ENCODE measurements at places on chromosomes 3 and 15.

DNA sequence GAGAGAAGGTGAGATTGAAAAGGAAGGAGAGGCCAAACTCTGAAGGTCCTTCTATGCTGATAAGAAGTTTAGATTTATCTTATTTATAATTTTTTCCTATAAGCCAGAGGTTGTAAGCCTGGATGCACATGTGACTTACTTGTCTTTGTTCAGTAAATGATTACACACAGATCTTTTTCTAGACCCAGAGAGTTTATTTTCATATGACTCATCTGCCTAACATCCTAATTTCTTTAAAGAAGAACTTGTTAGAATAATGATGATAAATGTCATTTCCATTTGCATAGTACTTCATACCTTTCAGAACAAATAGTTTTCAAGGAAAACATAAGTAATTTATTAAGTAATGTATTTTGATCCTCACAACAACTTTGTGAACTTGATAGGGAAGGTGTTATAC, 434.8 kb upstream of the DPH6 start:
- no peak for DNase-seq

GRCh38 chr15:65827065-65827464, 35.0 kb upstream of the DENND4A start:
- DNase-seq = no peak

- DNase-seq = no peak
Measured at GRCh38 chr15:92947071-92947730, 47.1 kb downstream of the CHD2 start.

DNA sequence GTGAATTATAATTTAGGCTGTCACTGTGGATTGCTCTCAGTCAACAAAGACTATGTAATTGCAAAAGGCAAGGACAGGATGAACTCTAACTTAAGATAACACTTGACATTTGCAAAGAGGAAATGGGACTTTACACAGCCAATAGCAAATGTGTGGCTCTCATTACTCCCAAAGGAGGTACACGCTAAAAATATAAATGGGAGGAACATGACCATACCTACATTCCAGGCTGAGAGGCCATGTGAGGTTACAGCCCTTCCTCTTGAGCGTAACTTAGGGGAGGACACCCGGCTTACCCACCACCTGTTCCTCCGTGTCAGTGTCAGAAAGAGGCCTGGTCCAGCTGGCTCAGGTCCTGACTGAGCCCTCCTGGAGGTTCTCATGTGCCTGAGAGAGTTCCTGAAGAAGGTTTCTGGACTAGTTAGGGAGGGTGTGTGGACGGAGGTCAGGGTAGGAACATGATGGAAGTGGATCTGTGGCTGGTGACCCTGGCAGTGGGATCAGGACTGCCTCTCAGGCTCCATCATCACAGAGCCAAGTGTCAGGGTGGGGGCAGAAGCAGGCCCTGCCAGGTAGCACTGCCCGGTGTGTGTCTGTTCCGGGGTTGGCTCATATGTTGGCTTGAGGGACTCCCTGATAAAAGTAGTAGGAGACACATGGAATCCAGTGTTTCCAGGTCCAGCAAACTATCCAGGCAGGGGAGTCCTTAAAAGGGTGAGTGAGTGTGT, 7.9 kb downstream of the POPDC2 start:
- no peak for DNase-seq

- DNase-seq = no peak
Measured at GRCh38 chr3:87025661-87026645, 35.0 kb upstream of the VGLL3 start.

GRCh38 chr3:12948371-12948770, 107.0 kb upstream of the RPL32 start:
- no peak for DNase-seq

DNA sequence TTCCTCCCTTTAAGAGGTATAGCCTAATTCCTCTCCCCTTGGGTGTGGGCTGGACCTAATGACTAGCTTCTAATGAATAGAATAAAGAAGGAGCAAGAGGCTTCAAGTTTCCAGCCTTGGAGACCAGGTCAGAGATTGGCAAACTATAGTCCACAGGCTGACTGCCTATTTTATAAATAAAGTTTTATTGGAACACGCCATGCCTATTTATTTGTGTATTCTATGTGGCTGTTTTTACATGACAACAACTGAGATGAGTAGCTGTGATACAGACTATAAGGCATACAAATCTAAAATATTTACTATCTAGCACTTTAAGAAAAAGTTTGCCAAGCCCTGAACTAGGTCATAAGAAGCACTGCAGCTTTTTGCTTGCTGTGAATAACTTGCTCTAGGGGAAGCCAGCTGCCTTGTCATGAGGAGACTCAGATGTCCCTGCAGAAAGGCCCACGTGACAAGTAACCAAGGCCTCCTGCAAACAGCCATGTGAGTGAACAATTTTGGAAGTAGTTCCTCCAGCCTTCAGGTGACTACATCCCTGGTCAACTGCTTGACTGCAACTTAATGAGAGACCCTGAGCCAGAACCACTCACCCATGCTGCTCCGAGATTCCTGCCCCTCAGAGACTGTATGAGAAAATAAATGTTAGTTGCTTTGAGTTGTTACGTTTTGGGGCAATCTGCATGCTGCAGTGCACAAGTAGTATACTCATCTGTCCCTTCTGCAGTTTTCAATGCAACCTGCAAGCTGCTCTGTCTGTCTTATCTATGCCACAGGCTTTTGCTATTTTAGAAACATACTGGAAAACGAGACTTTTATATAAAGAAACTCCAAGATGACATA, 21.1 kb upstream of the MAP3K13 start:
- no peak for DNase-seq

GRCh38 chr3:51942603-51943450, 664 bp downstream of the PARP3 start:
- DNase-seq = peak; percentile 16

DNA sequence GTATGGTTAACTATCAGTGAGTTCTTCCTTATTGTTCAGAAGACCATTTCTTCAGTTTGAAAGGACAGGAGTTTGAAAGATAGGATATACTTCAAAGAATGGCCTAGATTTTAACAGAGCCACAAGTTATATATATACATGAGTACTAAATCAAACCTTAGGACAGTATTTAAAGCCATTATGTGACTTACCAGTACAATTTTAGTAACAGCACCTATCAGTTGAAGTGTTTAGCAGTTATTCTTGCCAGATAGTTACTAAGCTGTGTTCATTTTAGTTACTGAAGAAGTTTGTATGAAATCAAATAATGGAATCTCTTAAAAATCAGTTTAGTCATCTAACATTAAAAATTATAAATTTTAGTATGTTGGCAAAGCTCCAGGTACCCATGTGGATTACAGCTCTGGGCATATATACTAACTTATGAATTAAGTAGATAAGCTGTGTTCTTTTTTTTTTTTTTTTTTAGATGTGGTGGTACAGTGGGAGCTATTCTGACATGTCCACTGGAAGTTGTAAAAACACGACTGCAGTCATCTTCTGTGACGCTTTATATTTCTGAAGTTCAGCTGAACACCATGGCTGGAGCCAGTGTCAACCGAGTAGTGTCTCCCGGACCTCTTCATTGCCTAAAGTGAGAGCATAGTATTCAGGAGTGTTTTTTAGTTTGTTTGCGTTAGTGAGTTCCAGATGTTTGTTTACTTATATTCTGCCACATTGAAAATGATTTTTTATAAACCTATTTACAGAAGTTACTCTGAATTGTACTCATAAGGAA, 14.6 kb downstream of the SLC25A36 start:
- no peak for DNase-seq

DNA sequence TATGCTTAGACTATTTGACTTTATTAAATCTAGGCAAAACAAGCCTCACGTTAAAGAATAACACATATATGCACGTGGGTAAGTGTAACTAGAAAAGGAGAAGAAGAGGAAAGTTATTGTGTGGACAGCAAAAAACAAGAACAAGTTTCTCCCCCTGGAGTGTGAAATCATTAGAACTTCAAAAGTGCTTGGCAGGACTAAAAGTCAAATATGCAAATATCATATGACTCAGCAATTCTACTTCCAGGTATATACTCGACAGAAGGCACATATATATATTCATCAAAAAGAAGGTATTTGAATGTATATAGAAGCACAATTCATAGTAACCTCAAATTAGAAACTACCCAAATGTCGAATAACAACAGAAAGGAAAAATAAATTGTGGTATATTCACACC, 68.9 kb upstream of the STXBP5L start:
- no peak for DNase-seq

GRCh38 chr3:12759693-12760565, 870 bp upstream of the TMEM40 start:
- DNase-seq = no peak

DNA sequence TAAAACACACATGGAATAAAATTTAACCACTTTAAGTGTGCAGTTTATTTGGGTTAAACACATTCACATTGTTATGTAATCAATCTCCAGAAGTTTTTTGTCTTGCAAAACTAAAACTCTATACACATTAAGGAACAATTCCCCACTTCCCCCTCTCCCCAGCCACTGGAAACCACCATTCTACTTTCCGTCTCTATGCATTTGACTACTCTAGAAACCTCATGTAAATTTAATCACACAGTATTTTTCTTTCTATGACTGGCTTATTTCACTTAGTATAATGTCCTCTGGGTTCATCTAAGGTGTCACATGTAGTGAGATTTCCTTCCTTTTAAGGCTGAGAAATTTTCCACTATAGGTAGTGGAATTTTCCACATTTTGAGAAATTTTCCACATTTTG, 568.7 kb upstream of the UBE2E2 start:
- no peak for DNase-seq

DNA sequence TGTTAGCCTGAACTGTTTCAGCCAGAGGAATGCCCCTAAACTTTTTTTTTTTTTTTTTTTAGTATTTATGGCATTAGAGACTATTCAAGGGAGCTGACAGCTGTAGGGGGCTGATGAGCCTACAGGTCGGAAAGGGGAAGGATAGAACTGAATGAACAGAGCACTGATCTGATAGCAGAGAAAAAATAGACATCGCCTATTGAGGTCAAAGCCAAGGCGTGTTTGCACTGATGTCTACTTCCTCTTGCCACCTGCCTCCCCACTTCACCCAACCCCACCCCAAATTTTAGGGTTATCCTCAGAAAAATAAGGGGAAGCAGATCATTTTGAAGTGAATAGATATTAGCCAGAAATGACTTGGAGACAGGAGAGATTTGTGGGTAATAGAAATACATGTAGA, 3.0 kb upstream of the ZMAT3 start:
- peak; percentile 60 for DNase-seq

DNA sequence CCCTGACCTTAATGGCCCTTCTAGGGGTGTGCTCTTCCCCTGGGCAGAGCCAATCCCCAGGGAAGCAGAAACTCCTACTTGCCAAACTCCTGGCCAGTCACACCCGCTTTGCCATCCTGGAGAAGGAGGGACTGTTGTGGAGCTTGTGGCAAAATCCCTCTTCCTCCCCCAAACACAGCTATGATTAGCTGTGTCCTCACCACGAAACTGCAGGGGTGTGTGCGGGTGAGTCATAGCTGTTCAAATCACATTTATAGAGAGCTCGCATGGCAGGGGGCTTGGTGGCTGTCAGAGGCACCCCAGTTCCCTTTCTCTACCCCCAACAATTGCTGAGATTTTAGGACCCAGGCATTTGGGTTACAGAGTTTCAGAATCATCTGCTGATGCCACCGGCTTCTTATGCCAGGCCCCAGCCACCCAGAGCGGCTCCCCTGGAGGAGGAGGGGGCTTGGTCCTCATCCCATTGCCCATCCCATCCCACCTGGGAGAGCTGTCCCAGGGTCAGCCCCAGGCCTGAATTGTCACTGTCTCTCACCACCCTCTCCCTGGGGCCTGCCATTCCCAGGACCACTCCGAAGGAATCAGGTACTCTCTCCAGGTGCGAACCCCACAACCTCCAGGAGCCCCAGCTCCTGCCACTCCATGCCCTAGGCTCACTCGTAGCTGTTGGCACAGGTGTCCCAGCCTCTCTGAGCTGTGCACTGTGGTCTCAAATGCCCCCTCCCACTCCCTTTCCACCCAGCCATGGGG, 28.8 kb upstream of the MAGEF1 start:
- peak; percentile 16 for DNase-seq

- DNase-seq = no peak
Measured at GRCh38 chr15:71572452-71573053, 237.8 kb upstream of the NR2E3 start.

- no peak for DNase-seq
Measured at GRCh38 chr3:156390846-156391245, 164.1 kb downstream of the SSR3 start.

GRCh38 chr15:66588971-66589370, 23.2 kb upstream of the LCTL start:
- no peak for DNase-seq

All from bone marrow (tissue), 2 donors.